ENCODE measurements at places on chromosomes 2 and 18.

DNA sequence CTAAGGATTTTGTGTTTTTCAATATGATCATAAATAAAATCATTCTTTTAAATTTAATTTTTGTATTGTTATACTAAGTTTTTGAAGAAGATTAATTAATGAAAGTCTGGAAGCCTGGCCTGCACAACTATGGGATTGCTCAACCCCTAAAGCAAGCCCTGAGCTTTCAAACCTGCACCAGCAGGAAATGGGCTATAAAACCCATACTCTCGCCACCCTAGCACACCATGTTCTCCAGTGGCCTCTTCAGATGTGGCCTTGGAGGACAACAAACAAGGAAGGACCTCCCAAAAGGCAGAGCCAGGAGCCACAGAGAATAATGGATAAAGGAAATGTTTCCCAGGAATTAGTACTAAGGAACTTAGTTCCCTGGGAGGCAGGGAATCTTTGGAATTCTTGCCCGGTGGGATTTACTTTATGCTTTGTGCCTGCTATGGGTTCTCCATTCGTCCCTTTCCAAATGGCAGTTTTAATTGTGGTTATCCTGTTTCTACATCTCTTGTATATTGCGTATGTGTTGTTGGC is 212.5 kb downstream of the ZFP36L2 start:
- no peak for DNase-seq

DNA sequence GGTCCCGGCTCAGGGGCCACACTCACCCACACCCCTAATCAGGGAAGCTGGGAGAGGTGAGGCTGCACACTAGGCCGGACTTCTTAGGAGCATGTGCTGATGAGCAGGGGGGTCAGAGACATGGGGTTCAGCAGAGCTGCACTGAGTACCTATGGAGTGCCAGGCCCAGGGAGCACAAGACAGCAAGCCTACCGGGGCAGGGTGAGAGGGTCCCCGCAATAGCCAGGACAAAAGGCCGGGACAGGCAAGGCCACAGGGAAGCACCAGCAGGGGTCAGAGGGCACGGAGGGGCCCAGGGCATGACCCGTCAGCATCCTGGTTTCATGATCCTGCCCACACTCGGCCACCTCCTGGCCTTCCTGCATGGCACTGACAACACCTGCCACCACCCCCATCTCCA is 73.5 kb downstream of the TNS1 start:
- DNase-seq = no peak

DNA sequence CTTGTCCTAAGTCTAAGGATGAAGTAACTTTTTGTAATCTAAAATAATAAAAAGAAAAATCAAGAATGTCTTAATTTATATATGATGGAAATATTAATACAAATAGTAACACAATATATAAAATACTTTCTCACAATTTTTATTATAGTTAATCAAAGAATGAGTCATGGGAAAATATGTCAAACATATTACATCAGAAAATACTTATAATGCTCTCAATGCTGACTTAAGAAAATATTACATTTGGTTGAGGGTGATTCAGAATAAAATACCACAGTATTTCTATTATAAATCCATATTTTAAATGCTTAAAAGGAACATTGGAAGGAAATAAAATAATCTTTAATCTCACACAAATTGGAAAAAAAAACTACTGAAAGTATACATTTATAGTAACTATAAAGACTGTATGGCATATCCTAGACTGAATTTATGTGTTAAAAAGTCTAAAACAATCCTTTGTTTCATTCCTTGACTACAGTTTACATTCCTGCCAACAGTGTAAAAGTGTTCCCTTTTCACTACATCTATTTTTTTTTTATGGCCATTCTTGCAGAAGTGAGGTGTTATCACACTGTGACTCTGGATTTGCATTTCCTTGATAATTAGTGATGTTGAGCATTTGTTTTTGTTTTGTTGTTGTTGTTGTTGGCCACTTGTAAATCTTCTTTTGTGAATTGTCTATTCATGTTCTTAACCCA is 1573.5 kb upstream of the ACVR2A start:
- no peak for DNase-seq

GRCh38 chr2:274503-274902 is 9.8 kb downstream of the ACP1 start:
- no peak for DNase-seq
